ENCODE measurements at places on chromosomes 12 and 14.
A peak's percentile ranks its signal among the peaks of the same experiment; 100 is the strongest.

DNA sequence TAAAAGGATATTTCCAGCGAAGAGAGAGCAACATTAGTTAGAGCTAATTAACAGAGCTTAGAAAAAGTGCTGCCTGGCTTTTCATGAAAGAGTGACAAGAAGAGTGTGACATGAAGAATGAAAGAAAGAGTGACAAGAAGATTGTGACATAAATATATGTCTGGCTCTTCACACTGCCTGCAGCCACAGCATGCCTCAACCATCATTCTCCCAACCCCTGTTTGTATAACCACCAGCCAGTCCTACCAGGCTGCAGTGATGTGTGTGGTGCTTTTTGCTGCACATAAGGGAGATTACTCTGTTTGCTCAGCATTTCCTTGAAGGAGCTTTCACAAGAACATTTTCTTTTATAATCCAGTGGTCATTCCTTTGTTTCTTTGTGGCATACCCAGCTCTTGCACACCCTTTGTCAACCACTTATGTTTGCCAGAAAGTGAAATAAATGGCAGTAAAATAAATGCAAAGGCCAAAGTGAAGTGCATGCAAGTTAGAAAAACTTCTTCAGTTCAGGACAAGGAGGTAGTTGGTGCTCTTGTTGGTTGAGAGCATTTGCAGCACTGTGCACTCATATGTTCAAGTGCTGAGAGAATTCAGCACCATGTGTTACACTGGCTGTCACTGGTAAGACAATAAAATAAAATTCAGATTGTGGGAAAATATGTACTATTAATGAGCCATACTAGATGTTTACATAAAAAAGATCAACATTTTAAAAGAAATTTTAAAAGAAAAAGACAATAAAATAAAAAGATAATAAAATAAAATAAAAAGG is 50.6 kb downstream of the KIF21A start:
- DNase-seq, result no peak

DNA sequence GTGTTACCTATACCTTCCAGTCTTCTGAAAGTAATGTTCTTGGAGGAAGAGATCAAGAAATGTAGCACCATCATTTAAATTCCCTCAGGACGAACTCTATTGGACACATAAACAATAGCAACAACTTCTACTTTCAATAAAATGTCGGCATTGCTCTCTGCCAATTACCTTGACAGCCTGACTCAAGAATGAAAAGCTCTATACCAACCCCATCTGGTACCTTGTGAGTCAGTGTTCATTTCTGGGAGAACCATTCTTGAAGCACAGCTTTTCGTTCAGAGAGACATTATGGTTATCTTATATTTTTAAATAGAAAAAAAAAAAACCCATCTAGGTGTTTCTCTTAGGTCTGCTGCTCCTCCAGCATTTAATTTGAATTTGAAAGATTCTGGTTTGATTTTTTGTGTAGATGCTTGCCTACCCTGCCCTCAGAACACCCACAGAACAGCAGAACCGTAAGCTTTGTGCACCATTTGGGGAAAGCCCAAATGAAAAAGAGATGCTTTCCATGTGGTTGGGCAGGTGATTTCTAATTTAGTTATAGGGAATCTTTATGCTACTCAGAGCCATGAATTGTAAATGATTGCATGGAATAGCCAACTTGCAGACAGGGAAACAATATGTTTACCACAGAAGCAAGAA is 156.0 kb downstream of the SAMD4A start:
- no peak for DNase-seq

- no peak for DNase-seq
Measured at GRCh38 chr12:132246997-132247717, 82.2 kb downstream of the GALNT9 start.

DNA sequence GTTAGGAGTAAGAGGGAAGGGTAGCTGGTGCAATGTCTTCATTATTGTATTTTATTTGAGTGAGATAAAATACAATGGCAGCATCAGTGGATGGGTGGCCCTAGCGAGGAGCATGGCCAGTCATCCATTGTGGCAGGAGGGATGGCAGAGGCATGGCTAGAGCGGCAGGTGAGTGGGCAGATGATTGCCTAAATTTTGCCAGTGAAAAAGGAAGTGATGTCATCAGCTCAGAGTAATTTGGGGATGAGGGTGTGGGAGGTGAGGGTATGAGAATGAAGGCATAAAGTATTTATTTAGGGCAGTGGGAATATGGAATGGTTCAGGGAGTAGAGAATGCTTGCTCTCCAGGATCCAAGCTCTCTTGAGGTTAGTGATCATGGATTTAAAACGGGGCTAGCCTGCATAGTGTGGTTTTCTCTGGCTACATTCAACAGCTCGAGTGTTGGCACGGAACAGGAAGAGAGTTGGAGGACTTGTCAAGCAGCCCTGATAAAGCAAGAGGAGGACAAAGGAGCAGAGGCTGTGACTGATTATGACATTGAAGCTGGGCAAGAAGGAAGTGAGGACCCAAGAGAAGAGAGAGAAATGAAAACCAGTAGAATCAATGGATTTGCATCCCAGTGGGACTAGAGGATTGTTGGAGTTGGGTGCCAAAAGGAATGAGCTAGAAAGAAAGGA is 18.7 kb upstream of the SERPINA6 start:
- DNase-seq, result no peak

- no peak for DNase-seq
Measured at GRCh38 chr14:76595266-76595665, 166.0 kb upstream of the VASH1 start.

DNA sequence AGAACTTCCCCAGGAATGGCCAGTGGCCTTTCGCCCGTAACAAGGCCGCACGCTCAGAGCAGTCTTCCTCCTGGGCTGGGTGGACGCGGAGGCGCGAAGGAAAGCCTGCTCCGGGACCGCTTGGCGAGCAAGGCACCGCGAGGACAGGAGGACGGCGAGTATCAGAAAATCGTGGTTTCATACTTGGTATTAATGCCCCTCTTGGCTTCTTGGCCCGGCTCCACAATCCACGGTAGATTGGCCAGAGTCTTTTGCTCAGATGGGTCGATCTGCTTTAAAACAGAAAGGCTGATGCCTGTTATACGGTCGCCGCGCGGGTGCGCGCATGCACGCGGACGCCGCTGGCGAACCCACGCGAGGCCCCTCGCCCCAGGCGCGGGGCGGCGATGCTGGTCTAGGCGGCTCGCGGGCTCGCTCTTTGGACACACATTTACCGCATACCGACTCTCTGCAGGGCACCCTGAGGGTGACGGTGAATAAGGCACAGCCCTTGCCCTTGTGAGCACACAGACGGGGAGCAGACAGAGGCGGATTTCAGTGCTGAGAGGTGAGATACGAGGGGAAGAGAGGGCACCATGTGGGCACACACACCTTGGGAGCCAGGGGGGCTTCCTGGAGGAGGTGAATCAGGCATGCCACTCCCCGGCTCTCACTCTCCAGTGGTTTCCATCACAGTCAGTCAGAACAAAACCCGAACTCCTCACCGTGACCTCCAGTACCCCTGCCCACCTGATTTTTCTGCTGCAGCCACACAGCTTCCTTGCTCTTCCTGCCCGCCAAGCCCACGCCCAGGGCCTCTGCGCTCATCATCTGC is 100.7 kb downstream of the APAF1 start:
- DNase-seq, result peak; percentile 50

DNA sequence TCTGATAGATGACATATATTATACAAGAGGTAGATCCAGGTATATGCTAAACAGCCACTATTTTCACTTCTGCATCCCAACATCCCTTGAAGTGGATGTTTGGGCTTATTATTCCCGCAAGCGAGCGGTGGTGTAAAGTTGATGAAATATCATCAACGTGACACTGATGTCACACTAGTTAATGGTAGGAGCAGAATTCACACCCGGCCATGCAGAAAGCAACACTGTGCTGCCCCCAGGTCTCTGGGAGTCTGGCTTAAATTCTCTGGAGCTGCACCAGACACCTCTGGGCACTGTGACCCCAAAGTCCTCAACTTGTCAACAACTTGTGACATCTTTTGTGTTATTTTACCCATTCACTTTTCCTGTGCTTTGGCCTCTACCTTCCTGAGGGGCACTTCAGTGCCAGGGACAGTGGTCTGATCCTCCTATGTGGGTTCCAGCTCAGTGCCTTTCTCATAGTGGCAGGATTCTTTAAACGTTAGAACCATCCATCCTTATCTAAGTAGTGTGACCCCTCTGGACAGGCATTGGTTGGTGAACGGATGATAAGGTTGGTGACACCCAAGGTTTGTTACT is 952 bp downstream of the DRAM1 start:
- no peak for DNase-seq

DNA sequence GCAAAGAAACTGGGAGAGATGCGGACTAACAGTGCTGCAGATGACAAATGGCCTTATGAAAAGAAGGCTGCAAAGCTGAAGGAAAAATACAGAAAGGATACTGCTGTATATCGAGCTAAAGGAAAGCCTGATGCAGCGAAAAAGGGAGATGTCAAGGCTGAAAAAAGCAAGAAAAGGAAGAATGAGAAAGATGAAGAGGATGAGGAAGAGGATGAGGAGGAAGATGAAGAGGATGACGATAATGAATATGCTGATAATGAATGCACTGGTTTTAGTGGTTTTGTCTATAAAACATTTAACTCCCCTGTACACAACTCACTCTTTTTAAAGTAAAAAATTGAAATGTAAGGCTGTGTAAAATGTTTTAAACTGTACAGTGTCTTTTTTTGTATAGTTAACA is 13.2 kb upstream of the ARID4A start:
- no peak for DNase-seq

GRCh38 chr12:130680451-130680990 is 35.6 kb downstream of the RIMBP2 start:
- DNase-seq, result no peak

GRCh38 chr12:96189781-96190180 is 4.4 kb upstream of the ELK3 start:
- no peak for DNase-seq

DNA sequence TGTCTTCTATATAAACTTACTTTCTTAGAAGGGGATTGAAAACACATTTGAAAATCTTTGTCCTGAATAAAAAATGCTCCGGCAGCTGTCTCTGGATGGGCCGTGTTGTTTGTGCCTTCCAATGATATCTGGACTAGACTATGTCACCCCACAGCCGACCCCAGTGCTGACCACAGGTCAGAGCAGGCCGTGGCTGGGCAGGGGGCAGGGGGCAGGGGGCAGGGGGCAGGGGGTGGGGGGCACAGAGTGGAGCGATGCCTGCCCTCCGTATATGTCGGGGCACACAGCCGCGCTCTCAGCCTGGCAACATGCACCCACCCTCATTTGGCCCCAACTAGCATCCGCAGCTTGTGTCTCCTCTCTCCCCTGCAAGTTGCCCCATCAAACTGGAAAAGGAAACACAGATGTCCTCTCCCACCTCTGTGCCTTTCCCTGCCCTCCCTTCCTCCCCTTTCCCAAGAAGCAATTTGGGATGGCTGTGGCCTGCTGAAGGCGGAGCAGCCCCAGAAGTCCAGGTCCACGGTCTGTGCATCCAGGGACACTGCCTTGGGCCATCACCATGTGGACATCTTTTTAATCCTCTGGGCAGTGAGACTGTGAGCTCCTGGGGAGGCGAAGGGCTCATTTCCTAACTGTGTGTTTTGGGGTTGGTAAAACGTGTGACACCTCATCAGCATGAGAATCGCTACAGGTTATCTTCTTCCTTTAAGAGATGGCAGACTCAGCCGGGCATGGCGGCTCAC is 295.7 kb upstream of the RTL1 start:
- no peak for DNase-seq

DNA sequence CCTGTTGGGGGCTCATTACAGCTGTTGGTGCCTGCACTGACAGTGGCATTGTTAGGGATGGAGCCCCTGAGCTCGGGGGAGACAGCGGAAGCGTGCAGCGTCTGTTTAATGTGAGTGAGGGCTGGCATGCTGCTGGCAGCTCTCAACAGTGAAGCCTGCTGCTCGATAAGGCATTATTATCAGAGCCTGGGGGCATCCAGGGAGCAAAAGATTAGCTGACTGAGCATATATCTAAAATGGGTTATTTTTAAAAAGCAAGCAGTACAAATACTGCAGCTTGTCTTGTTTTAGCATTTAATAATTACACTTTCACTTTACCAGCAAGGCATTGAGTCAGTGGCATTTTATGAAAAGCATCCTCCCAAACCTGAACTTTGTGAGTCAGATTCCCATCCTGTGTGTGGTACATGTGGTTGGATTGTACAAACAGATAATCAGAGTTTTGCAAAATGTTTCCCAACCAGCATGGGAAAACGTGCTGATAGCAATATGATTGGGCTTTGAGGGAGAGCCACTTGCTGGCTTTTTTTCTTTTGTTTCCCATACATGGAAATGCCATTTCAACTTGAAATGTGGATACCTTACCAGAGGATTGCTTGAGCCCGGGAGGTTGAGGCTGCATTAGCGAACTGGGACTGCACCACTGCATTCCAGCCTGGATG is 150.8 kb downstream of the PRKCH start:
- DNase-seq, result no peak

- no peak for DNase-seq
Measured at GRCh38 chr14:90294872-90295271, 36.9 kb downstream of the NRDE2 start.

DNA sequence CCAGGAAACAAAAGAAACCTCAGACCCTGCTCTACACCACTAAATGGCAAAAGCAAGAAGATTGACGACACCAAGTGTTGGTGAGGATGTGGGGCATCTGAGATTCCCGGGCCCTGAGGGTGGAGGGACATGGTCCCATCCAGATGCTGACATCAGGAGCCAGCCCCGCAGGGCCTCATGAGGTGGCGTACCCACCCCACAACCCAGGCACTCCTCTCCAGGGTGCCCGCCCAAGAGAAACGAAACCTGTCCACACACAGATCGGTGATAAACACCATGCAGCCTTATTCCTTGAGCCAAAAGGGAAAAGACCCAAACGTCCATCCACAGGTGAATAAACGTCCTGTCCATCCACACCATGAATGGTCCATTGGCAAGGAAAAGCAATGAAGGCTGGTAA is 54.8 kb upstream of the C14orf180 start:
- no peak for DNase-seq

GRCh38 chr12:57602544-57602943 is 2.1 kb upstream of the DTX3 start:
- DNase-seq, result no peak

DNA sequence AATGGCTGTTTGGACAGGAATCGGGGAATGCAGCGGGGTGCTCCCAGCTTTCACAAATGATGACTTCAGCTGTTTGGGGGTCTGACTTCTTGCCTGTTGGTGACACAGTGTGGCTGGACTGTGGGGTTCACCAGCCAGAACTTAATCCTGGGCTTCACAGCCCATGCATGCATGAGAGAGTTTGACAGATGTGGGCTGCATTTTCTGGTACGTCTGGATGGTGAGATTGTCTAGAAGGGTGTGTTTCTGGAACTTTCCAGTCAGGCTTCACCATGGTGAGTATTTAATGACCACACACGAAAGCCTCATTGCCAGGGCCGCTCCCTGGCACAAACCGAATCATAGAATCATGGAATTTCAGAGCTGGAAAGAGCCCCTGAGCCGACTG is 29.6 kb downstream of the CHST11 start:
- no peak for DNase-seq
